ENCODE measurements at places on chromosomes 7 and 10.

- no peak for DNase-seq
Observed at GRCh38 chr10:86662186-86663045, 5.9 kb upstream of the LDB3 start.

DNA sequence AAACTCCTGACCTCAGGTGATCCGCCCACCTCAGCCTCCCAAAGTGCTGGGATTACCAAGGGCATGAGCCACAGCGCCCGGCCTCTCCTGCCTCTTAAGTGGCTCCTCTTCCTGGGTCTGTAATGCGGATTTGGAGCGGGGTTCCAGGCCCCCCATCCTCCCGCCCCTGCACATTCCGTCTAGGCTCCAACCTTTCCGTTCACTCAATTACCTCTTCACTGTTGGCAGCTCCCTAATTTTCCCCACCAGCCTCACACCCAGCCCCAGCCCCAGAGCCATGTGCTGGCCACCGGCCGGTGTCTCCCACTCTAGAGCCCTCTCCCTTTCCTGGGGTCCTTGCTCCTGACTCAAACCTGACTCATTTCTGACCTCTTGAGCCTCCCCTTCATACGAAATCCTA lies 16.6 kb downstream of the ASB13 start:
- DNase-seq = no peak

- DNase-seq = no peak
Observed at GRCh38 chr10:86362586-86363183, 3.9 kb downstream of the GRID1 start.

DNA sequence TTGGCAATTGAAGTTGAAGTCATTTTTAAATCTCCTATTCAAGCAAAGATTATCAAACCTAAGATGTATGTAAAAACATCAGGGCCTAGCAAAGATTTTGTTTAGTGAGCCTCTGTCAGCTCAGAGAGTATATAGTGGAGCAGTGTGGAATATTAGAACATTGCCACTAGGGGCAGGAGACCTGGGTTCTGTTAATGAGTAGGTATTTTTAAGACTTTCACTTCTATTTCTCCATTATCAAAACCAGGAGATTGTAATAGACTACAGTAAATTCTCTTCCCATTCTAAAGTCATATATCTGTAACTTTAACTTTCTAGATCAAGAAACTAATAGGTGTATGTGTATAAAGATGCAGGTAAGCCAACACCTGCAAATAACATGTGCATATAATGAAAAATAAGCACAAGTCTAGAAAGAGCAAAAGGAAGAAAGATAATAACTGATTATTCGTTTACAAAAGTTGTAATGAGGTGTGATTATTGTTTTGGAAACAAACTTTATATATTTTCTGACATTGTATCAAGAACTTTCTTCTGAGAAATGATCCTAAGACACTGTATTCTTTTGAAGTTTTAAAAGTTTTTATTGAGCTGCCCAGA lies 64.4 kb downstream of the KCND2 start:
- DNase-seq = no peak

GRCh38 chr10:59891349-59891748 lies 15.0 kb downstream of the CCDC6 start:
- no peak for DNase-seq

DNA sequence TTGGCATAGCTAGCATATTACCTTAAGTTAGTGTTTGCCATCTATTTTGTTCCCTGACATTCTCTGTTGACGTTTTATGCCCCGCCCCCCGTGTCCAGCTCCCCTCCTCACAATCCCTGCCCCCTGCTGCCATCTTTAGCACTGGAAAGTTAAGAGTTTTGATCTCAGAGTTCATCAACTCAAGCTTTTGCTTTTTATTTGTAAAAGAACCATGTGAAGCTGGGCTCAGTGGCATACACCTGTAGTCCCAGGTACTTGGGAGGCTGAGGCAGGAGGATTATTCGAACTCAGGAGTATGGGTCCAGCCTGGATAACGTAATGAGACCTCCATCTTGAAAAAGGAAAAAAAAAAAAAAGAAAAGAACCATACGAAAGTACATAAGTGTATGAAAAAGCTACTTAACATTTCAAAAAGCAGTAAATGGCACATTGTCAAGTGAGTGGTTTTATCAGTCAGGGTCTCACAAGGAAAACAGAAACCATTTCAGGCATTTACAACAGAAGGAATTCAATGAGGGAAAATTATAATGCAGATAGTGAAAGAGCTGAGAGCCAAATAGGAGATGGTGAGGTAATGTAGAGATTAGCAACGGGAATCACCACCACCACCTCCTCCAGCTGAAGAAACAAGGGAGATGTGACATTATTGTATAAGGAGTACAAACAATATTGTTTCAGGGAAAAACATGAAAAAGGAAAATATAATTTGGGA lies 64.9 kb downstream of the MCU start:
- DNase-seq = no peak

DNA sequence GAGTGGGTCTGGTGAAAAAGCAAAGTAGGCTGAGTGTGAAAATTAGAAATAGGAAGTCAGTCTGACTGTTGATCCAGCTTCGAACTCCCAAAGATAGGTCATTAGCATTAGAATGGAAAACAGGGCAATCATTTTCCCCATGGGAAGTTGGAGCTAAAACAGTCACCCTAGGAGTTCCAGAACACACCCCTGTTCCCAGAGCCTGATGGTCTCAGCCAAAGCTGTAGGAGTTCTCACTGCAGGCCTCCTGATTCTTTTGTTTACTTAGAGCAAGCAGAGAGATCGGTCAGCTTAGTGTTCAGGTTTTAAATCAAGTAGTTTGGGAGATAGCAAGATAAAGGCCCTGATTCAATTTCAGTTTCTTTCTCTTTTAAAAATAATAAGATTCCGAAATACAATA lies 28.8 kb upstream of the JCAD start:
- no peak for DNase-seq

- DNase-seq = no peak
Observed at GRCh38 chr7:114622221-114622620, 207.6 kb downstream of the FOXP2 start.

- no peak for DNase-seq
Observed at GRCh38 chr10:6273351-6273750, 70.6 kb downstream of the PFKFB3 start.

- DNase-seq = no peak
Observed at GRCh38 chr7:157041004-157041403, 30.5 kb upstream of the MNX1 start.

DNA sequence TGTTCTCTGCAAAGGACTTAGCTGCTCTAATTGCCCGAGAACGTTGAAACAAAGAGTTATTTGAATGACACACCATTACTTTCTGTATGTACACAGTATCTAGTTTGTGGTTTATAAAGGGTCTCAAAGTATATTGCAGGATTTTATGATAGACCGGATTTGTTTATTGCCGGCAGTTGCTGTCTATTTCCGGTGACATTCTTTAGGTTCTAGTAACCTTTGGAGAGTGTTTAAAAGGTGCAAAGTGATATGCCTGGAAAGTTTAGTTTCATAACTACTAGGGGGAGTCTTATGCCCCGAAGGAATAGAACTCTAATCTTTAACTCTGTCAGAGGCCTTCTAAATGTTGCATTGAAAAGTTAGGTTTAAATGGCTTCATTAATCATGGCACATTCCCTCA lies 63.8 kb downstream of the PAPSS2 start:
- no peak for DNase-seq

DNA sequence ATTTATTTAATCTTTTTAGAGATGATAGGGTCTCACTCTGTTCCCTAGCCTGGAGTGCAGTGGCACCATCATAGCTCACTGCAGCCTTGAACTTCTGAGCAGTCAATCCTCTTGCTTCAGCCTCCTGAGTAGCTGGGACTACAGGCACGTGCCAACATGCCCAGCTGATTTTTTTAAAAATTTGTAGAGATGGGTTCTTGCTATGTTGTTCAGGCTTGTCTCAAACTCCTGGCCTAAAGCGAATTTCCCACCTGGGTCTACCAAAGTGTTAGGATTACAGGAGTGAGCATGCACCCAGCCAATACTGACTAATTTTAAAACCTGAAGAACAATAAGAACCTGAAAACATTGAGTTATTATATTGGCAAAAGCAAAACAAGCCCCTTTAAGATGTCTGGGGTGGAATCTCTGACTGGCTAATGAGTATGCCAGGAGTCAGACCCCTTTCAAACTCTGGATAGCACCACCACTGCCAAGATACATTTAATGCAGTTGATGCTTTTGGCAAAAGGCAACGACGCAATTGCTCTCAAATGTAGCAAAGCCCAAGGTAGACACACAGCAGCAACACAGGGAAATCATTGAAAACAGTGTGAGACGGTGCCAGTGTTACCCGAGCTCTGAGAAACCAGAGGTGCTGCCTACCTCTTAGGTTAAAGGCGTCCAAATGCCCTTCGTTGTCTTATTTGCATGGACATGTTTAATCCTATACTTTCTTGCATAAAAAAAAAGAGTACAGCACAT lies 40.7 kb upstream of the TOMM7 start:
- no peak for DNase-seq

DNA sequence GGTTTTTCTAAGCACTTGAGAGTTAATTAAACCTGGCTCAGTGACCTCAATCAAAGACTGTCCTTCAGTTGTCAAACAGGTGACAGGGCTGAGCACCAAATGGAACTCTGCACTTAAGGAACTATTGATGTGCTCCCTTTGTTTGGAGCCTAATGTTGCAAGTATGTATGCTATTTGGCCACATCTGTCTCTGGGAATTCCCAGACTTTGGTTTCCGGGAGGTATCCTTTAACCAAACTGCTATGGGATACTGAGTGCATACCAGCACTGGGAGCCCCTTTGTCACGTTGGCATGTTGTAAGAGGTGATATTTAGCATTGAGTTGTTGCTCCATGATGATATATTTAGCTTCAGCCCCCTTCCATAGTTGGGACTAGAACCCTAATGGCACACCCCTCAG lies 25.2 kb downstream of the ASZ1 start:
- DNase-seq = no peak

GRCh38 chr7:47102331-47102841 lies 479.5 kb downstream of the TNS3 start:
- no peak for DNase-seq

DNA sequence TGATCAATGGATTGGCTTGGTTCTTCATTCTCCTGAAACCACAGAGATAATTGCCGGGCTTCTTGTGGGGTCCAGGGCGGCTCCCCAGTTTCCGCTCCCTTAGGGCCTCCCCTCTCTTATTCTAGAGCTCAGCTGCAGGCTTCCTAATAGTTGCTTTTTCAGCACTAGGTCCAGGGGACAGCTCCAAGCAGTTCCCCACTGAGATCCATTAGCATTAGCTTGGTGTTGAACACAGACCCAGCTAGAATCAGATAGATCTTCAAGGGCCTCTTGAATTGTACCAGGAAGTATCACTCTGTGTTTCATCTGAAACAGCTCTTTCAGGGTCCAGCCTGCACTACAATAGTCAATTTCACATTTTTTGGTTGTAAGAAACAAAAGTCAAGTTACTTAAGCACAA lies 238.7 kb downstream of the SEC23IP start:
- no peak for DNase-seq

GRCh38 chr7:29332042-29332811 lies 137.7 kb downstream of the CHN2 start:
- DNase-seq = no peak

- DNase-seq = peak; percentile 37
Observed at GRCh38 chr10:7121154-7121797, 289.6 kb downstream of the SFMBT2 start.

GRCh38 chr7:82036146-82036886 lies 266.5 kb upstream of the HGF start:
- DNase-seq = no peak

GRCh38 chr7:73671857-73672445 lies 4.3 kb downstream of the VPS37D start:
- DNase-seq = no peak

DNA sequence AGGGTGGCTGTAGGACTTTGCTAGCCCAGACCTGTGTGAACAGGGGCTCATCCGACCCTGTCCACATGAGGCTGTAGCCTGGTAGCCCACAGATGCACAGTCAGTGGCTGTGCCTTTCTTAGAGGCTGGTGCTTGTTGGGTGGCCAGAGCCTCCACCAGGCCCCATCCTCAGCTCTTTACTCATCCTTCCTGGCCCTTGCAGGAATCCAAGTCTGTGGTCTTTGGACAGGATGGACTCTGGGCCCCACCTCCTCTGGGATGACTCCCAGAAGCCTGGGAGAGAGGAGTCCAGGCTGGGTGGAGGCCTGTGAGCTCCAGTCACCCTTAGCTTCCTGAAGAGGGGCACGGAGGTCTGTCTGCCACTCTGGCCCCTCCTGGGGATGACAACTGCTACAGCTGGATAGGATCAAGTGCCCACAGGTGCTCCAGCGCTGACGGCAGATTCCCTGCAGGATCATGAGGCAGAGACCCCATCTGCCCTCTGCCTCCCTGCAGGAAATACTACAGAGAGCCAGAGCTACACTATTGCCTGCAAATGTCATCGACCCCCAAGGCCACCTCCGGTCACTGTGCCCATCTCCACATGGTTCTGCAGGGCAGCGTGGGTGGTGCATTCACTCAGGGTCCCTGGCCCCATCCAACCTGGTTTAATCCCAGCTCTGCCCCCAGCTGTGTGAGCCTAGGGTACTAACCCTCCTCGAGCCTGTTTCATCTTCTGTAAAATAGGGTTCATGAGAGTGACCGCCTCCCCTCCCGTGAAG lies 114.5 kb downstream of the PTPN20 start:
- DNase-seq = no peak

DNA sequence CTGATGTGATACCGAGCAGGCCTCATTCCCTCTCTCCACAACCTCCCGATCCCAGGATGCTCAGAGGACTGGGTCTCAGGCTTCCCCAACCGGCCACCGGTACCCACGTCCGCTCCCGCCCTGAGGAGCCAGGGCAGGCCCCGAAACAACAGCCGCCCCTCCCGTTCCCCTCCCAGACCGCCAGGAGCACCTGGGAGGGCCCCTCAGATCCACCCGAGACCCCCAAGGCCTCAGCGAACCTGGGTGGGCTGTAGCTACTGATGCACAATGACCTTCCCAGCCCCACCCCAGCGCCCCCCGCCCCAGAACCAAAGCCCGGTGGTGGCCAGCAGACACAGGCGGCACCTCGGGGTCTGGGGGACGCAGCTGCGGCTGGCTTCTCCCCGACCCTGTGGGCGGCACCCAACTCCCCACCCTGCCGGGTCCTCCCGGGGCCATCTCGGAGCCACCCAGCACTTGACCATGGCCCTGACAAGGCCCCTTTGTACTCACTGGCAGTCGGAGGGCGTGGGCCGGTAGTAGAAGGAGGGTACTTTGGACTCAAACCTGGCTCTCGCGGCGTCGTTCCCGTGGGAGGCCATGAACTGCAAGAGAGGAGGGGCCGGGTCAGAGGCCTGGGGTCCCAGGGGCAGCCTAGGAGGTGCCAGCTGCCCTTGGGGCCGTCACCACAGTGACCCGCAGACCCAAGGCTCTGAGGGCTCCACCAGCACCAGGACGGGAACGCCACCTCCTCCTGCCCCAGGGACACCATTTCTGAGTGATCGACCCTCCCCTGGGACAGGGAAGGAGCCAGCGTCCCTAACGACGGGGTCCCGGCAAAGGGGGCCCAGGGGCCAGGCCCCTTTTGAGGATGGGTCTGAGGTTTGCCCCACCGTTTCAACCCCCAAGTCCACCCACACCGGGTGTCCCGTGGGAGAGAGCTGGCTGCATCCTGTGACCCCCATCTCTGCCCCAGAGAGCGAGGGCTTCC lies 28.1 kb downstream of the ADAP1 start:
- no peak for DNase-seq

GRCh38 chr10:84613336-84614021 lies 285.1 kb downstream of the CCSER2 start:
- DNase-seq = no peak

- no peak for DNase-seq
Observed at GRCh38 chr7:141281311-141281710, 207.4 kb downstream of the TMEM178B start.

All from stimulated activated CD8-positive, alpha-beta memory T cell treated with anti-CD3 and anti-CD28 coated beads, Interleukin-15, amount 100 ng/mL, for 4 hours (primary cell).